Lung microvascular endothelial cell (primary cell): ENCODE measurements at places on chromosomes 7 and 10. TPM values are rescaled to one million over a fixed set of nuclear protein-coding genes. Genes with fewer than 3 reads are reported as not detected.

Gene LARP4B
- 17.4 and 23.2 TPM in 2 replicates for total RNA-seq

Gene GTPBP4
- total RNA-seq, result 16.3 and 23.4 TPM in 2 replicates

Gene ZMIZ2
- 4.1 and 7.9 TPM in 2 replicates for total RNA-seq

Gene CYP2C19
- not detected in 2 replicates for total RNA-seq

Gene CYP3A7
- total RNA-seq, result not detected in 2 replicates

Gene CALCR
- total RNA-seq, result not detected in 2 replicates

Gene IL2RA
- total RNA-seq, result not detected in 2 replicates
